Panc1 (cell line): ENCODE measurements at places on chromosomes 7 and 10. TPM values are rescaled to one million over a fixed set of nuclear protein-coding genes. Genes with fewer than 3 reads are reported as not detected.

The WIPF3 gene
- total RNA-seq, result 2.0 TPM

DNA sequence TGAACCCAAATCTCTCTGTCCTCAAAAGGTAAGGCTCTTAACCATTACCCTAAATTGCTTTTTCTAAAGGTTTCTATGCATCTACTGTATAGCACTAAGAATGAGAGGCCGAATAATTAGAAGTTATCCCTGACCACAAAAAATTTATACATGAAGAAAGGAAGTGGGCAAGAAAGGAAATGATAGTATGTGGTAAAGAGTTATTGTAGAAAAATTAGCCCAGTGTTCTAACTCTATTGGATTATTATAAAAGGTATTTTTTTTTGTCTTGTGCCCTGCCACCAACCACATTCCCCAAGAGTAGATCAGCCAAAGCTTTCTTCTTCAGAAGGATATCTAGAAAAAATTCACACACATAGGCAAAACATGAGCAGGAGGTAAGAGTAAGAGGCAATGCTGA, 45.4 kb downstream of the DKK1 start:
- H3K4me1 ChIP-seq, result peaks cover 12% of the 10 kb centered on the region; the same call in 1 of the 2 replicates
- H3K36me3 ChIP-seq, result no peaks in the 10 kb centered on the region
- no peak overlapping the region for H3K4me3 ChIP-seq
- no peak for DNase-seq
- H3K27me3 ChIP-seq, result no peaks in the 10 kb centered on the region

GRCh38 chr10:10479465-10479864, 538.2 kb upstream of the CELF2 start:
- H3K27me3 ChIP-seq, result no peaks in the 10 kb centered on the region
- H3K36me3 ChIP-seq, result no peaks in the 10 kb centered on the region
- H3K4me3 ChIP-seq, result no peak overlapping the region
- H3K27ac ChIP-seq, result no peak overlapping the region
- no peaks in the 10 kb centered on the region for H3K4me1 ChIP-seq

- no peaks in the 10 kb centered on the region for H3K27me3 ChIP-seq
- no peaks in the 10 kb centered on the region for H3K4me1 ChIP-seq
- no peak overlapping the region for H3K27ac ChIP-seq
- no peaks in the 10 kb centered on the region for H3K36me3 ChIP-seq
Measured at GRCh38 chr10:49500412-49500811, 38.5 kb downstream of the ERCC6 start.

GRCh38 chr10:71316056-71316785, 2.8 kb upstream of the SLC29A3 start:
- no peak overlapping the region for H3K4me3 ChIP-seq
- peaks cover 10% of the 10 kb centered on the region for H3K4me1 ChIP-seq
- H3K27me3 ChIP-seq, result no peaks in the 10 kb centered on the region; the same call in 1 of the 2 replicates
- H3K36me3 ChIP-seq, result no peaks in the 10 kb centered on the region

DNA sequence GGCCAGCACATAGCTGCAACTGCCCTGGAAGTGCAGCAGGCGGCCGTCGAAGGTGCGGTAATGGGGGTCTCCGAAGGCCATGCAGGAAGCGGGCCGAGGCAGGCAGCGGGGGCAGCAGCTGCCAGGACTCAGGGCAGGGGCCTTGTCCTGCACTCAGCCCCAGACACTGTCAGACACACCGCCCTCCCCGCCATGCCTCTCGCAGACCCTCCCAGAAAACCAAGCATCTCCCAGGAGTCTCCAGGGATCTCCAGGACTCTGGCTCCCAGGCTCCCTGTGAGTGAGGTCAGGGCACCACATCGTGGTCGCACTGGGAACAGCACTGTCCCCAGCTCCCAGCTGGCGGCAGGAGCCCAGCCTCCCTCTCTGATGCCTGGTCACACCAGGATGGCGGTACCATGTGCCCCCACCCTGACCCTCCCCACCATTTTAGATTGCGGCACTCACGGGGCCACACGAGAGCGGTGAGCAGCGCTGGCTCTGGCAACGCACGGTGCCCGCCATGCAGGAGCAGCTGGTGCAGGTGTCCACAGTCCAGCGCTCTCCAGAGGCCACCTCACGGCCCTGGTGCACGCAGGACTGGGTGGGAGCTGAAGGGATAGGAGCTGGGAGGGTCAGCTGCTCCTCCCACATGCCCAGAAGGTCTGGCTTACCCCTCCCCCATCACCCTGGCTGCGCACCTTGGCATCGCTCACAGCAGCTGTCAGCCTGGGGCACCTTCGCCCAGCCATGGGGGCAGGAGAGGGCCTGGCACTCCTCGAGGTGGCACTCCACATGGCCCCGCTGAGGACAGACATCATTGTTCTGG, 17.5 kb downstream of the ATP6V1F start:
- no peaks in the 10 kb centered on the region for H3K36me3 ChIP-seq
- H3K27me3 ChIP-seq, result no peaks in the 10 kb centered on the region
- no peak for DNase-seq
- no peaks in the 10 kb centered on the region for H3K4me1 ChIP-seq
- H3K4me3 ChIP-seq, result no peak overlapping the region
- no peak overlapping the region for H3K27ac ChIP-seq
